CD4-positive, alpha-beta T cell treated with Interleukin-6 for 4 hours (primary cell): ENCODE measurements at places on chromosomes 2 and 18.
A peak's percentile ranks its signal among the peaks of the same experiment; 100 is the strongest.

GRCh38 chr18:79384834-79385233 is 10.9 kb upstream of the NFATC1 start:
- DNase-seq, result no peak

GRCh38 chr2:64966839-64967238 is 22.4 kb upstream of the SLC1A4 start:
- DNase-seq, result no peak

GRCh38 chr2:230552181-230552580 is 136.2 kb downstream of the SP100 start:
- DNase-seq, result no peak

- no peak for DNase-seq
Measured at GRCh38 chr2:10449838-10450691, 1.9 kb upstream of the ODC1 start.

DNA sequence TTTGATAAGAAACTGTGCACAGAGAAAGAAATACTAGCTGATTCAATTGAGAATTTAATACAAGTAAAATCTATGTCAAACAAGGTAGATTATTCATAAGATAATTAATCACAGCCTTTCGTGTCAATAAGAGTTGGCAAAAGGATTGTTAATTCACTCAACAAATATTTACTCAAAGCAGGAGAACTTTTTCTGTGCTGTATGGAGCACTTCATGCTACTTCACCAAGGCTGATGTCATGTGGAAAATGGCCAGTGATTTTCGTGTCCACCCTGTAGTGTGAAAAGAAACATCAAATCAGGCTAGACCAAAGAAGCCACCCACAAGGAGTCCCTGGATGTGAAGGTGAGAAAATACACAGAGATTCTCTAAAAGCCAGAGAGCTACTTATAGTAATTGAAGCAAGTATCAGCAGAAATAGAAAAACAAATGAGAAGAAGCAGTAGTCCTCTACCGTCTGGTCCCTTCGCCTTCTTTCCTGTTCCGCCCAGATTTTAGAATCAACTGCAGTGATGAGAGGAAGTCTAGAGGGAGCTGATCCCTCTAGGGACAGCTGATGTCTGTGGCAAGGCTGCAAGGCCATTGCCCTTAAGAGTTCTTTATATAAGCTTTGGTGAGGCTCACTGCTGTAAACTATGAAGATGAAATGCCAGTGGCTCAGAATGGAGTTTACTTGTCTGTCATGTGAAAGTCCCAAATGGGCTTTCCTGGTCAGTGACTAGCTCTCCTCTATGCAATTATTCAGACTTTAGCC is 201.3 kb upstream of the APCDD1 start:
- no peak for DNase-seq

DNA sequence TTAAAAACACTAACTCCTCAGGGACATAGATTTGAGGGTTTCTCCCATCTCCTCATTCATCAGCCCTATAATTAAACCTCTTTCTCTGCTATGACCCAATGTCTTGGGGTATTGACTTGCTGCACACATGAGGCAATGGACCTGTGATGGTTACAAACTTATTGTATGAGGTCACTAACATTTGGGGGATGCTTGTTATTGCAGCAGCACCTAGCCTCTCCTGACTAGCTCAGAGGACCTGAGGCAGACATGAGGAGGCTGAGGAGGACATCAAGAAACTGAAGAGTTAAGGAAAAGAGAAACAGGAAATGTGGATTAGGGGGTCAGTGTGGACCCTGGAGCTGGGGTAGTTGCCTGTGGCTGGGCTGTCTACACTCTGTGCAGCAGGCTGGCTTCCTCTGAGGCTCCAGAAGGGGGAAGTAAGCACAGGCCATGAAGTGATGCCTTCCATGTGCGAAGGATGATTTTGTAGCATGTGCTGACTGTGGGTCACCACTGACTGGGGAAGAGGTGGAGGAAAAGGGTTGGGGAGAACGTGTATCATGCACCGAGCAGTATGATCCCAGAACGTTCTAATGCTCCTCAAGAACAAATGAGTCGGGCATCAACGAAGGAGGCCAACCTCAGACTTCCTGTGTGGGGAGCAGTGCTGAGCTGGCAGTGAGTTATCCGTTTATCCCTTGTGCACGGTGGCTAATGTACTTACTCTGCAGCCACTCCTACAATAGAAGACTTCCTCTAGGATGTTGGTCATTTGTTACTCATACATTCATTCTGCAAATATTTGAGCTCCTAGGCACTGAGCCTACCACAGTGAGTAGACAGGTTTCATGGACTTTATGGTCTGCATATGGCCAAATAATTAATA is 42.1 kb upstream of the RFX8 start:
- peak; percentile 33 for DNase-seq

- DNase-seq, result peak; percentile 83
Measured at GRCh38 chr2:12507295-12507694, 209.4 kb upstream of the TRIB2 start.

- DNase-seq, result no peak
Measured at GRCh38 chr2:64000630-64001381, 18.4 kb downstream of the VPS54 start.

- DNase-seq, result no peak
Measured at GRCh38 chr2:9071032-9071431, 67.5 kb upstream of the MBOAT2 start.

GRCh38 chr2:160331258-160332025 is 131.4 kb upstream of the ITGB6 start:
- DNase-seq, result no peak

DNA sequence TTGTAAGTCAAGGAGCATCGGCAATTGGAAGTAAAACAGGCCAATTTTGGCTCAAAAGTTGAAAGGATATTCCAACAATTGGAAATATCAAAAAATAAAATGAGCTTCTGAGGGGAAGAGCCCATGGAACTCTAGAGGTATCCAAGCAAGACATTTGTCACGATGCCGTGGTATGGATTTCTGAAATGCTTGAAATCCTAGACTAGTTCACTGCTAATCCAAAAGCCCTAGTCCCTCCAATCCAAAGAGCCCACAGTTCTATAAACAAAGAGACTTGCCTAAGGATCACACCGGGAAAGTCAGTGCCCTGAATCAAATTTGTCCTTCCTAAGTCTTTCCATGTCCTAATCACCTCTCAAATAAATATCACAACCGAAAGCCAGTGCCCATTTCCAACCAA is 85.1 kb downstream of the CLHC1 start:
- no peak for DNase-seq

DNA sequence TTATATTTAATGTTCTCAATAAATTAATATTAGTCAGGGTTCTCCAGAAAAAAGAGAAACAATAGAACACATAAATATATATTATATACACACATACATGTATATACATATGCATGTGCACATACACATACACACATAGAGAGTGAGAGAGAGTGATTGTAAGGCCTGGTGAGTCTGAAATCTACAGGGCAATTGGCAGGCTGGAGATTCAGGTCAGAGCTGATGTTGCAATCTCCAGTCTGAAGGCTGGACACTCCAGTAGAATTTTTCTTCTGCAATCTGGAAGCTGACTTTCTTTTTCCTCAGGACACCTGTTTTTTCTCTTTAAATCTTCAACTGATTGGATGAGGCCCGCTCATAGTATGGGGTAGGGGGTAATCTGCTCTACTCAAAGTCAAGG is 3.2 kb downstream of the TMEM182 start:
- DNase-seq, result no peak

GRCh38 chr2:156666130-156666785 is 230.1 kb downstream of the GPD2 start:
- no peak for DNase-seq

DNA sequence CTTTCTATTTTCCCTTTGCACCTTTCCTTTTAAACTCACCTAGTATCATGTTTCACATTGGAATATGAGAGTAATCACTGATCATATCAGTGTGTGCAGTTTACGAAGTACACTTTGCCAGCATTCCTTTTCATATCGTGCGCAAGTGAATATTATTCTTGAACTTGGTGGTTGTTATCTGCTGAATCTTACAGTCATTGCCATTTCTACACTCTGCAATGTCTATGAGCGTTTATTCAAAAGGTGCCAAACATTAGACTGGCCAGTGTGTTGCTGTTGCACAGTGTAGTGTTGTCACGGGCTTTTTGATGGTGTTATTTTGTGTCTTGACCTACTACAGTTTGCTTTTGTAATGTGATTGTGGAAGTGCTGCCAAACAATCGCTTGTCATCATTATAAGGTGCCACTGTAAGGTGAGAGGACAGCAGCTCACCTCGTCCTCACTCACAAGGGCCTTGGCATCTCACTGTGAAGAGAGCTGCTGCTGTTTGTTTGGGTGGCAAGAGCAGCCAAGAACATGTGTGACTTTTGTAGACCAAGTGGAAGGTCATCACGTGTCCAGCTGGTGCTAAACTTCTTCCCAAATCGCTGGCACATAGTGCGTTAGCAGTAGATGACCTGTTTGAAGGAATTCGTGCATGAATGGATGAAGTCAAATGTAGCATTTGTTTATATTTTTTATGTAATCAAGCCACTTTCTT is 113.3 kb downstream of the MYO1B start:
- DNase-seq, result no peak

DNA sequence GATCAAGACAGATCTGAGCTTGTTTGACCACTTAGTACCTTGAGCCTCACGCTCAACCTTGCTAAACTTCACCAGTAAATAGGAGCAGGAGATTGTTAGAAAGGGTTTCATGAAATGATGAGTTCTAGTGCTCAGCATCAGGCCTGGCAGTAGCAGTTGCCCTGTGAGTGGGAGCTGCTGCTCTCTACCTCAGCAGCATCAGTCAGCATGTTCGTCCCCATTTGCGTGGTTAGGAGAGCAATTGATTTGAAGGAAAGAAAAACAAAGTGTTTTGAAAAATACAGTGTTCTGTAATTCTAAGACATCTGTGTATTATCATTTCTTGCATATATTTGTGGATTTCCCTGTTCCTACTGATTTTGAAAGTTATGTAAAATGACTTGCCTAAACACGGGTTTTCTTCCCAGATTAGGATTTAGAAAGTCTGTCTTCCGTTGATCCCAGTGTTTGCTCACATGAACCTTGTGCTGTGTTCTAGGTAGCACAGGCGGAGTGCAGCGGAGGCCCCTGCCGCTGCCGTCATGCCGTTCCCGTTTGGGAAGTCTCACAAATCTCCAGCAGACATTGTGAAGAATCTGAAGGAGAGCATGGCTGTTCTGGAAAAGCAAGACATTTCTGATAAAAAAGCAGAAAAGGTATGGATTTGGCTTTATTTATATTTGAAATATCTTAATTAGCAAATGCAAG is 47.0 kb downstream of the CAB39 start:
- no peak for DNase-seq

- DNase-seq, result no peak
Measured at GRCh38 chr2:215697003-215697402, 261.1 kb upstream of the FN1 start.

DNA sequence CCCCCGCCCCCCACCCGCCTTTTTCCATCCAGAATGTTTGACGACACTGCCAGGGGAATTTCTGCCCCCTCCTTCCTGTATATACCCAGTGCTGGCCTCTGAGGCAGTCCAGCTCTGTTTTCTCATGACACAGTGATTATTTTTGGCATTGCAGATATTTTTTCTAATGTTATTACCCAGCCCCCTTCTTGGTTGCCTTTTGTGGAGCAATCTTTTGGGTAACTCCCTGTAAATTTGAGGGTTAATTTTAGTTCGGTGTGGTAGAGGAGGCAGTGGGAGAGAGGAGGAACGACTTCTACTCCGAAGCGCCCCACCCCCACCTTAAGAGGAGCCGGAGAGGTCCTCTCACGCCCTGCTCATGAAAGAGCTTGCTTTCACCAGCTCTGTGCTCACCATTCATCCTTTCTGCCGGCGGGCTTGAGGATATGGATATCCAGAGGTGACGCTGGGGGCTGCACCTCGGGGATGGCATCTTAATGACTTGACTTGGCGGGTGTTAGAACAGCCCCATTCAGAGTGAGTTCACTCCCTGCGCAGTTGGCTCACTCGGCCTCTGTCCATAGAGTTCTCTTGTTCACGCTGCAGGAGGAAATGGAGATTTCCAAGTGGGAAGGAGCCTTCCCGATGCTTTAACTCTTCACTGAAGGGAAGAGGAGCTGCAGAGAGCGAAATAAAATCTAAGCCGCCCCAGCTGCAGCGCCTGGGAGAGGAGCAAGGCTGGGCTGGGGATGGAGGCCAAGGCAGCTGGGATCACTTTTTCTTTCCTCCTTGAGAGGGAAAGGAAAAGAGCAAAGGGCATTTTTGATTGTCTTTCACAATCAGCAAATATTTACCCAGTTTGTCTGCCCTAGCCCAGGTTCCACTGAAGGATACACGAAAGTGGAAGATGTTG is 38.4 kb downstream of the EPAS1 start:
- no peak for DNase-seq

- DNase-seq, result no peak
Measured at GRCh38 chr2:2043394-2043793, 287.7 kb downstream of the MYT1L start.

DNA sequence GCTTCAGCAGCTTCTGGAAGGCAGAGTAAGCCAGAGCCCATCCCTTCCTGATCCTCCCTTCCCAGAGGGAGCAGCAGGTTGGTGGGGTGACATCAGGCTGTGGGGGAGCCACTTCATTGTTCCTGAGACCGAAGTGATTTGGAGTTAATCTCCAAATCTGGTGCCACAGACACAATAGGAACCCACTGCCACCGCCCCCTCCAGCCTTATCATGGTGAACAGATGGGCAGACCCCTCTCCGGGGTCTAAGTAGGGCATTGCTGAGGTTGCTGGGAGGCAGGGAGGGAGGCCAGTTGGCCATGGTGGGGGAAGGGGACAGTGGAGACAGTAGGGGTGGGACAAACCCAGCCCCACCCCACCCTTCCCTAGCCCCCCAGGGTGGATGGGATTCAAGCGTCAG is 25.6 kb upstream of the SLC35F6 start:
- DNase-seq, result no peak

DNA sequence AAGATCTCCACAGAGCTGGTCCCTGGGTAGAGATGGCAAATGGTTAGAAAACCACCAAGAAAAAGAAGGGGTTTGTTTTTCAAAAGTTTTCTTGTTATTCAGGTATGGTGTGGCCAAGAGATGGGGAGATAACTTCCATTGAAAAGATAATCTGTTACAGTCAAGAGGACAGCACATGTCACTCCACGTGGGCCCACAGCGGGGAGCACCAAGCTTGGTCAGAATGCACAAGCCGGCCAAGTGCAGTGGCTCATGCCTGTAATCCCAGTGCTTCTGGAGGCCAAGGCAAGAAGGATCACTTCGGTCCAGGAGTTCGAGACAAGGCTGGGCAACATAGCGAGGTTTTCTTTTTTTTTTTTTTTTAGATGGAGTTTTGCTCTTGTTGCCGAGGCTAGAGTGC is 6.0 kb upstream of the LCLAT1 start:
- no peak for DNase-seq

- no peak for DNase-seq
Measured at GRCh38 chr2:12052796-12053195, 306.4 kb downstream of the LPIN1 start.

GRCh38 chr2:127437056-127437455 is 18.8 kb downstream of the PROC start:
- no peak for DNase-seq

GRCh38 chr2:65040400-65041261 is 15.6 kb upstream of the CEP68 start:
- DNase-seq, result peak; percentile 83

DNA sequence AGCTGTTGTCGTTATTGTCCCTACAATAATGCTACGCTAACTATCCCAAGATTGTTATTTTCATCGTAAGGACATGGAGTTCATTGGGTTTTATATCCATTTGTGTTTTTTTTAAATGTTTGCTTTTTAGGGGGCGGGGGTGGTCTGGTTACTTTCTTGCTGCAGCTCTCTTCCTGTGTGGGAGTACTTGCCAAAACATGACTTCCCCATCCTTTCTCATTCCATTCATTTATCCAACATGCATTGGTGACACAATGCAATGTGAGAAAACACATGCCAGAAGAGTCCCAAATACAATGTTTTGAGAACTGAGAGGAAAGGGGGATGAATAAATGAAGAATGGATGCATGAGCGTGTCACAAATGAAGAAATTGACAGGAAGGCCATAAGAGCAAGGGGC is 55.9 kb downstream of the E2F6 start:
- DNase-seq, result no peak

GRCh38 chr2:230669386-230669950 is 43.2 kb upstream of the CAB39 start:
- DNase-seq, result no peak
